Stimulated activated CD4-positive, alpha-beta T cell treated with anti-CD3 and anti-CD28 coated beads, Interleukin-1b, Interleukin-23, amount 100 ng/mL, for 4 hours (primary cell): ENCODE measurements at places on chromosomes 1 and 21.

GRCh38 chr1:220819467-220820026 is 32.8 kb downstream of the MTARC1 start:
- DNase-seq, result no peak

- DNase-seq, result no peak
Observed at GRCh38 chr1:41368801-41369200, 7.6 kb downstream of the FOXO6 start.

GRCh38 chr1:74423471-74423870 is 88.9 kb downstream of the LRRC53 start:
- no peak for DNase-seq

- DNase-seq, result no peak
Observed at GRCh38 chr1:7941437-7941793, 776 bp upstream of the TNFRSF9 start.

DNA sequence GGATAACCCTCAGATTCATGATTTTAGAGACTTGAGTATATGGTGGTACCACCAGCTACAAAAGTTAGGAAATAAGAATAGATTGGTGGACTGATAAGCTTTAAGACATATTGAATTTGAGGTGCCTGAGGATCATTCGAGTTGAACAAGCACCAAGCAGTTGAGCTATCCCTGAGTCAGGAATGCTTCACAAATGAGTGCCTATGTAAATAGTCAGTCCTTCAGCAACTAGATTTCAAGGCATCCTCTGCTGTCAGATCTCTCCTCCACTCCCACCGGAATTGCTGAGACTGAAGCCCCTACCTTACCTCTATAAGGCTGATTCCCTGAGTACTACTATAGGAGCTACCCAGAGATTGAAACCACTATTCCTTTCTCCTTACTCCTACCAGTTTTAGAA is 7.1 kb downstream of the BTF3L4 start:
- DNase-seq, result no peak

DNA sequence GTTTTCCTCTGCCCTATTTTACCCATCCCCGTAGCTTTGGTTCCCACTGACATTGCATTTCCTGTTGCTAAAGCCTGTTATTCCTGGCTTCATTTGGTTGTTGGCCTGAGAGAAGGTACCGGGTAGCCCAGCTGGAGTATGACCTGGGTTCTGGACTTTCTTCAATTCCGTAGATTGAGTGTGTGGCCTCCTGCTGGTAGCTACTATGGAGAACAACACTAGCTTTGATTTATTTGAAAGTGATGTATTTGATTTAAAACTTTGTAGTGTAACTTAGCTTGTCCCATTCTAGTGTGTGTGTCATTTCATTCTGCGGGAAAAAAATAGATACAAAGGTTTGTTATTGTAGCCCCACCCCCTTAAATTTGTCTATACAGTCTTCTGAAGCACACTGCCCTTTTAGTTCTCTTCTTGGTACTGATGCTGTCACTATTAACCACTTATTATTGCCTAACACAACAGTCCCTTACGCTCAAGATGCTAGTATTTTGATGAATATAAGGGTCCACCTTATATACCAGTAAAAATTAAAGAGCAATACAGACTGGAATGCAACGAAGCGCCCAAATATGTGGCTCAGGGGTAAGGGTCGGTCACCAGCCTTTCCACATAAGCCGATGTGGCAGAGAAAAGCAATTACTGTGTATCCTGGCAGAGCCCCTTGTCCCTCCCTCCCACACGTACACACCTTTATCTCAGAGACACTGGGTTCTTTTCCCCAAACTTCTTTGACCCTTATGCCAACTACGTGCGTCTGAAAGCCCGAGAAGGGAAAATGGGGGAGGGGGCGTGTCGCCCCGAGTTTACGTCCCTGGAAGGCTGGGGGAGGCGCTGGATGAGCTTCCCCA is 643 bp upstream of the MOV10 start:
- DNase-seq, result no peak

- DNase-seq, result no peak
Observed at GRCh38 chr1:58749646-58750045, 34.2 kb downstream of the JUN start.

DNA sequence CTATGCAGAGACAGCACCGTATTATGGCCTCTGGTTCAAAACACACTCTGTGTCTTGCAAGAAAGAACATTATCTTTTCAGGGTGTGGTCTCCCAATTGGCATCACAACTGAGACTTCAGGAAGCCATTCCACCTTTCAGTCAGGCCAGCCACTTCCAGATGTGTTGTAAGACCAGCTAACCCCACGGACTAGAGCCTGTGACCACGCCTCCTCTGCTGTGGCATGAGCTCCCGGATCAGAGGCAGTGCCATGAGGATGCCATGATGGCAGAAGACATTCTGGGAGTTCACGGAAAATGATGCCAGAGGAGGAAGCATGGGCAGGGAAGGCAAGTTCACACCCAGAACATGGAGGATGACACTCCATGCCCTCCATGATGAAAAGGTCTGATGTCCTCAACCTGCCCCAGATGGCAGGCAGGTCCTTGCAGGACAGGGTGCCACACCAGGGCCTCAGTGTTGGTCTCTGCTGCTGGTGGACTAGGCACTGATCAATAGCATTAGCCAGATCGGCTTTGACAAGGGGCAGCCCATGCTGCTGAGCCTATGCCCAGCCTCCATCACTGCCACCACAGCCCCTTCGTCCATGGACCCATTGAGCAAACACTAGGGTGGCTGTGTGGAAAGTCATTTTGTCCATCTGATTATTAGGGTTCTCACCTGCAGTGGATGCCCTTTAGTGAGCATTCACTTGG is 341.6 kb downstream of the MATN1 start:
- no peak for DNase-seq

GRCh38 chr1:161709373-161709772 is 2.3 kb downstream of the FCRLA start:
- DNase-seq, result no peak

DNA sequence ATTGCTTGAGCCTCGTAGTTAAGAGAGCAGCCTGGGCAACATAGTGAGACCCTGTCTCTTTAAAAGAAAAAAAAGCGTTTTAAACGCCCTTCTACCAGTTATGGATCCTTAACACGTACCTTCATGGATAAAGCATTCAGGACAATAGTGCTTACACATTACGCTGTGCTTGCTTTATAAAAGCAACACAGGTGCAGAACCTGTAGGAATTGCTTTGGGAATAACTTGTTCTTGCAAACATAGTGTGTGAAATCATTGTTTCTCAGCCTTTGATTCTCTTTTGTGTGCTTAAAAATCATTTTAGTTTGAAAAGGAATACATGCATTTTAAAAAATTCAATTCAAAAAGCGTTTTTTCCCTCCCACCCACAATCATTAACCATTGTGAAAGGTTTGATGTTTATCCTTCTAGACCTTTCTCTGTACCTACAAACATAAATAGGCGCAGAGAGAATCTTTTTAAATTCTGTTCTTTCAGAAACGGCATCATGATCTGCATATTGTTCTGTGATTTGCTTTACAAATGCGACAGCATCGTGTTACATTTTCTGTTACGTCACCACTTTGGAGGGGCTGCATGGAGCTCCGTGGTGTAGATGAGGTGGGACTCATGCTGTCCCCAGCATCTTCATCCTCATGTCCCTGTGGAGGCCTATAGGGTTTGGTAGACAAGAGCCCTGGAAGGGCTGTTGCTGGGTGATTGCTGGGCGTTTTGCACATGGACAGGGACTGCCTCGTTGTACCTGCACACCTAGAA is 54.6 kb downstream of the SPSB1 start:
- no peak for DNase-seq

GRCh38 chr1:241924080-241924808 is 33.3 kb upstream of the BECN2 start:
- DNase-seq, result no peak

- DNase-seq, result no peak
Observed at GRCh38 chr1:57883642-57883995, 459.8 kb upstream of the DAB1 start.

GRCh38 chr1:238063454-238063853 is 172.7 kb upstream of the ZP4 start:
- no peak for DNase-seq

- no peak for DNase-seq
Observed at GRCh38 chr1:99083338-99083737, 78.7 kb upstream of the PLPPR5 start.

DNA sequence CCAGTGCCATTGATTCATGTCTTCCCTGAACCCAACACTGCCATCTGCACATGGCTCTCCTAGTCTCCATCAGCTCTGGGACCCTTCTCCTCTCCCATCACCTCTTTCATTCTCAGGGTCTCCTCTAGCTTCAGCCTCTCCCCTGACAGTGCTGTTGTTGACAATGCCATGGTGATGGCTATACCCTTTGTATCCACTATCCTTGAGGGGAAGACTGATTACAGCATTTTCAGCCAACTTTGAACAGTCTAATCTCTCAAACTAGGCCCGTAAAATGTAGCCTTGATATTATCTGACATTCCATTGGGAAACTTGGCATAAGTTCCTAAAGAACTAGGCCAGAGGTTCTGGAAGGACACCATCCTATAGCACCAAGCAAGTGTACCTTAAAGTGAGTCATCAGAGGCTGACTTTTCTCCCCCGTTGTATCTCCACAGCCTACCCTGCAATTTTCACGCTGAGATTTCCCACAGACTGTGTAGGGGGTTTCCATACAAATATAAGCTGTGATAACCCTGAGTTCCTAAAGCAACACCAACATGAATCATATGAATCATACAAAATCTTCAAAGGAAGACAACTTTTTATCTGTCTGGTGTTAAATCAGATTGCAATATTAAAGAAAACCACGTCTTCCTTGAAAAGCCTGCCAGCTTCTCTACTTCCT is 5.8 kb downstream of the HAO2 start:
- no peak for DNase-seq

DNA sequence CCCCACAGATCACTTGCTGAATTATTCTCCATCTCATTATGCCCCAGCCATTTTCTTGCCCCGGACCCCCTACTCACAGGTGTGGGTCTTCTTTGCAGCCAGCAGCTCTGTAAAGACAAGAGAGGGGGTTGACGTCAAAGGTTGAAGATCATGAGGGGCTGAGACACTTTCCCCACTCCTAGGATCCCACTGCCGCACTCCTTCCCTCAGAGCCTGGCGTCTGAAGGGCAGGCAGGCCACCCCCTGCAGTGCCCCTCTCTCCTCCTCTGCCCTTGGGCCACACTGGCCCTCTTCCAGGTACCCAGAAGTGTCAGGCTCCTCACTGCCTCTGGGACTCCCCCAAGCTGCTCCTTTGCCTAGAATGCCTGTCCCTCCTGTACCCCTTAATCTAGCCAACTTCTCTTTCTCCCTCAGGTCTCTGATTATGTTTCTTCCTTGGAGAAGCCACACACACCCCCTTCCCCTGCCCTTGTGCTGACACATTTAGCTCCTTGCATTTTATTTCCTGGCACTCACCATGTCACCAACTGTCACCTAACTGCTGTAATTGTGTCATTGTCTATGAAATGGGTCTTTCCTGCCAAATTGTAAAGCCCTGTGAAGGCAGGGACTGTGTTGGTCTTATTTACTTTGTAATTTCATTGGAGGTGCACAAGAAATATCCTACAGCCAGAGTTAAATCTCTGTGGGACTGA is 2.1 kb downstream of the RORC start:
- no peak for DNase-seq

DNA sequence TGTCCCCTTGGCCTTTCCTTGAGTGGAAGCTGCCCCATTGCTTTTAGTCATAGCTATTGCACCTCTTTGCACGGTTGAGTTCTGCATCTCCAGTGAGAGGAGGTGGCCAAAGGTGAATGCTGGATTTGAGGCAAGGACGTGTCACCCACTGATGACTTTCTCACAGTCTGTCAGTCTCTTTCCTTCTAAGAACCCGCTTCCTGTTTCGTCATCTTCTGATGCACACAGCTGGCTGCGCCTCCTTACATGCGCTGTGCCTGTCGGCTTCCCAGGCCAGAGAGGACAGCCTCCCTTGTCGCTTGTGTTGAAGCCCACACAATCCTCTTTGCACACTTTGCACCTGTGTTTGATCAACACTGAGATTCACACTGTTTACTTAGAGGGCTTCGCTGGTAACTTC is 41.8 kb upstream of the PWP2 start:
- DNase-seq, result peak; percentile 45

DNA sequence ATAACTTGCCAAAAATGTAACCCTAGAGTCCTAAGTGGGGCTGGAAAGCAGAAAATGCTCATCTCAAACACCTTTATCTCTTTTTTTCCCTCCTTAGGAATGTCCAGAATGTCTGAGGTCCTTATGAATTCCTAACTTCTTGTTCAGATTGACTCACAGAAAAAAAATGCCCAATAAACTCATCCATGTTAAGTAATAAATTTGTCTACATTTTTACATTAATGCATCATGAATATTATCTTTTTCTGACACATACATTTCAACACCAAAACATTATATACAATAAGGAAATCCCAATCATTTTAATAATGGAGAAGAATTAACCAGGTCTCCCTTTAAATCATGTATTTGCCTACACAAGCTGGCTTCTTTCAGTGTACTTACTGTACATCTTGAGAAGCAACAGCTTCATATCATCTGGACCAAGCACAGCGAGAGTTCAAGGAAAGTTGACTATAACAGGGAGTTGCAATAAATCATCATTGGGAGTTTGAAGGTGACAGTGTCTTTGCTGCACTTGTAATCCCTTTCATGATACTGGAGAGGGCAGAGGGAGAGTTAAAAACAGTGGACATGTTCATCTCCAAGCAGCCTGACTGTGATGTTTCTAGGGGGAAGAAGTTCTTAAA is 565.2 kb downstream of the LTN1 start:
- DNase-seq, result no peak

GRCh38 chr1:226436855-226437491 is 29.1 kb upstream of the PARP1 start:
- DNase-seq, result no peak

DNA sequence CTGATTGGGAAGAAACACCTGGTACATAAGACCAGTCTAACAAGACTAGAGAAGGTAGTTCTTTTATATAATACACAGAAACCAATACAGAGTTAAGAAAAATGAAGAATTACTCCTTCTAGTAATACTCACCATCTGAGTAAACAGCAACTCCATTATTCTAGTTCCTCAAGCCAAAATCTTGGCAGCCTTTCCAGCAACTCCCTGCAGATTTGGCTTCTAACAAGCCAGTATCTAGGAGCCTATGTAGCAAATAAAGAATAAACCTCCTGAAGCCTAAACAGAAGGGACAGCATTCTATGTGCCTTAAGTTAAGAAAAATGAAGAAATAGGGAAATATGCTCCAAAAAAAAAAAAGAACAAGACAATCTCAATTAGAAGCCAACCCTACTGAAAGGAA is 24.5 kb downstream of the ERO1B start:
- DNase-seq, result no peak

DNA sequence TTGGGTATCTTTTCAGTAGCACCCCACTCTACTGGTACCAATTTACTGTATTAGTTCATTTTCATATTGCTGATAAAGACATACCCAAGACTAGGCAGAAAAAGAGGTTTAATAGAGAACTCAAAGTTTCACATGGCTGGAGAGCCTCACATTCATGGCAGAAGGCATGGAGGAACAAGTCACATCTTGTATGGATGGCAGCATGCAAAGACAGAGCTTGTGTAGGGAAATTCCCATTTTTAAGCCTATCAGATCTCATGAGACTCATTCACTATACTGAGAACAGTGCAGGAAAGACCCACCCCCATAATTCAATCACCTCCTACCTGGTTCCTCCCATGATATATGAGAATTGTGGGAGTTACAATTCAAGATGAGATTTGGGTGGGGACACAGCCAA is 878.6 kb upstream of the ADGRL4 start:
- DNase-seq, result no peak
